ENCODE measurements at places on chromosomes 6 and 20. TPM values are rescaled to one million over a fixed set of nuclear protein-coding genes. Genes with fewer than 3 reads are reported as not detected.

- DNase-seq, result no peak
Observed at GRCh38 chr20:10603378-10603777, 70.4 kb downstream of the JAG1 start.

GRM1 gene
- total RNA-seq, result 0.07 TPM

DNA sequence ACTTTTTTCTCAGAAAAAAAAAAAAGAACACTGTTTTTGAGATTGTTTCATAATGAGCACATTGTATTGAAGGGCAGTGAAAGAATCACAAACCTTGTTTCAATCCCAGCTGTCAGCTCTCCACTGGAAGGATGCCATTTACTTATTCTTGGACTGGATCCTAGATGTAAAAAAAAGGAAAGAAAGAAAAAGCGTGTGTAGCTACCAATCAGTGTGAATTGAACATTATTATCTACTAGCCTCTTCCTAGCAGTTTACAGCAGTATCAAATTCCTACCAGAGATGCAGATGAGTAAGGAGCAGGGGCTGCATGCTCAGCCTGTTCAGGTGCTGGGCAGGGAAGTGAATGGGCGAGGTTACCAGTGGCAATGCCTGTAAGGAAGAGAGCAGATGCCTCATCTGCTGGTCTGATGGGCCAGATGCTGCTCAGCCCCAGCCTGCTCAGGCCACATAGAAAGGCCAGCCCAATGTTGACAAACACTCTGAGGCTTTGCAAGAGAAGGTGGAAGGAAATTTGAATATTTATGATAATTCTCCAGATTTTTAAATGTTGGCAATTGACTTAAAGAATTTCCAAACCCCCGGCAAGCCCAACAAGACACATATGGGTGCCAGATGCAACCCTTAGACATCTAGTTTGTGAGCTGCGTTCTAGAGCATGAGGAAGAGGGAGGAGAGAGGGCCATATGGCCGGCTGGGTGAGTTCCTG, 189.5 kb downstream of the IBTK start:
- no peak for DNase-seq

YTHDF1 gene
- 41.9 TPM for total RNA-seq

GRCh38 chr6:118334634-118335033, 213.5 kb upstream of the PLN start:
- no peak for DNase-seq

DNA sequence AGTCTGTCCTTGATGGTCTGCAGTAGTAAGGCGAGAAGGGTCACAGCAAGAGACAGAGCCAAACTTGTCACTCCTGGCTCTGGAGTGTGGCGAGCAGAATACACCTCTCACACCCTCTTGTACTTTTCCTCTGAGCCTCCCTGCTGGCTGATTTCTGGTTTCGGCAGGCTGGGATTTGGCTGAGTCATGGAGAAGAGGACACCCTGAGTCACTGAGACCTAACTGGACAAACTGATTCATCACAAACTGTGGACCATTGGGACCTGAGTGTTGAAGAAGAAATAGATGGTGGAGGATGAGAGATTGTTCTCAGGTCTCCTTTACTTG, 101.7 kb downstream of the F13A1 start:
- DNase-seq, result no peak

IL17A gene
- total RNA-seq, result not detected

DNA sequence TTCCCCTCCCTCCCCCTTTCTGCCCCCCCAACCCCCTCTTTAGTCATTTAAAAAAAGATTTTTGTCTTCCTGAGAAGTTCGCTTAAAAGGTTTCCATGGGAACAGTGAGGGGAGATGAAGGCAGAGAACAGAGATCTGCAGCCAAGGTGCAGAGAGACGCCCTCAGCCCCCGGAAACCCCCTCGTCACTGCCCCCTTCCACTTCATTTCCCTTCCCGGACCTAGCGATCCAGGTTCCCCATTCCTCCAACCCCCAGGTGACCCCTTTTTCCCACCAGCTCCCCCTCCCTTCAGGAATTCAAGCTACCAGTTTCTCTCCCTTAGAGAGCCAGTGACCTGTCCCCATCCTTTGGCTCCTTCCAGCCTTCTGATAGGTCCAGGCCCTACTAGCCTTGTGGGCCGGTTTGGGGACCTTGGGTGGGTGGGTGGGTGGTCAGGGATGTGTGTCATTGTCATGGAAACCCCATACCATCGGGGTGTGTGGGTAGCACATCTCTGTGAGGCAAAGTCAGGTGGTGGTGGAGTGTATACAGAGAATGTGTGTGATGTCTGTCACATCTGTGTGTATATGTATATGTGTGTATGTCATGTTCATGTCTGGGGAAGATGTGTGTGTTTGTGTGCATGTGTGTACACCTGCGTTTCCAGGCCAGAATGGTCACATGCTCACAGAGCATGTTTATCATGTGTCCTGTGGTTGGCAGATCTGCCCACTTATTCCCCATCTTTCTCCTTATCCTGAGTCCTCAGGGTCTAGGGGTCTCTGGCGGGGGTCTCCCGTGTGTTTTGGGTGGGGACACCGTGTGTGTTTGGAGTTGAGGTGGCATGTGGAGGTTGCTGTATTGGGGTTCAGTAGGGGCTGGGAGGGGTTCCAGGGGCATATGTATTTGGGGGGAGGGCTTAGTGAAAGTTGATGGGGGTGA, 7.0 kb downstream of the SYNGAP1 start:
- no peak for DNase-seq

GRCh38 chr20:48777005-48777404, 50.8 kb downstream of the PREX1 start:
- no peak for DNase-seq

GRCh38 chr6:31899882-31900722, 1.8 kb downstream of the ZBTB12 start:
- no peak for DNase-seq

DNA sequence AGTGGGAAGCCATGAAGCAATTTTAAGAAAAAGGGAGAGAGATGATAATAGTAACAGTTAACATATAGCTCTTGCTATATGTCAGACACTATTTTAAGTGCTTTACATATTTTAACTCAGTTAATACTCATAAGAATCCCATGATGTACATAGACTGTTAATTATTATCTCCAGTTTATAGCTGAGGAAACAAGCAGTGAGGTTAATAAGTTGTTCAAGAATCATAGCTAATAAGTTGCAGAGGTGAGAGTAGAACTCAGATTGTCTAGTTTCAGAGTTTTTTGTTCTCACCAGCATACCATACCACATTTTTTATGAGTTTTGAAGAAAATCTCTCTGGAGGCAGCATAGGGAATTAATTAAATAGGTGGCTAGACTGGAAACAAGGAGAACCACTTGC, 144.6 kb upstream of the MMS22L start:
- no peak for DNase-seq

- peak; percentile 27 for DNase-seq
Observed at GRCh38 chr20:23146181-23146580, 60.1 kb upstream of the CD93 start.

PEX6 gene
- 63.9 TPM for total RNA-seq

DNA sequence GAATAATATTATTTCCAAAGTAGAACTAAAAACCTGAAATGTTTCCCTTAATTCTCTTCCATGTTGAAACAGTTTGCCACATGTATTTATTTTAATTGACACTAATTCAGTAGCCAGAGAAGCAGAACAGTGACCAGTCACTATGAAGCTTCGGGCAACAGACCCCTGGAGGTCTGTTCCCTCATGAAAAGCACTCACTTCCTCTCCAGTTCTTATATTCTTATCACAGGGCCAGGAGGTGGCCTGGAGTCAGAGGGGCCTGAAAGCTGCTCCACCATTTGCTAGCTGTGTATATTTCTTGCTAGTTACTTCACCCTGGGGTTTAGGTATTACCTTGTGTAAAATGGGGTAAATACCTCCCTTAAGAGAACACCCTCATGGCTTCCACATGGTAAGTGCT, 49.1 kb downstream of the MAP7 start:
- DNase-seq, result no peak

ARFGEF3 gene
- 6.9 TPM for total RNA-seq

NKX2-2 gene
- total RNA-seq, result not detected

GRCh38 chr20:7975851-7976414, 35.7 kb upstream of the HAO1 start:
- no peak for DNase-seq

DNA sequence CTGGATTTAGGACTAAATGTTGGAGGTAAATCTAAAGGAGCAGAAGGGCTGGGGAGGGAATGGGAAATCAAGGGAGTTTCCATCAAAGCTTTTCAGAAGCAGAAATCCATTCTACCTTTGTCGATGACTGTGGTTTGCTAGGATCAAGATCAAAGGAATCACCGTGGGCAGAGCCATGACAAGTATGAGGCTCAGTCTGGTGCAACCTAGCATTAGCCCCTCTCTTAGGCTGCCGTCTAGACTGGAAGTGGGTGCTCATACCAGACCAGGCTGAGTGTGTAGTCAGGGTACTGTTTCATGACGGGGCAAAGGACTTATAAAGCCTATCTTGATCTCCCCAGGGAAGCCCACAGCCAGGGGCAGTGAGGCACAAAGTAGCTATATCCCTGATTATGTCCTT, 120.5 kb downstream of the BMP2 start:
- no peak for DNase-seq

CNR1 gene
- 38.3 TPM for total RNA-seq

AK9 gene
- 8.8 TPM for total RNA-seq

COL11A2 gene
- 0.88 TPM for total RNA-seq

DNA sequence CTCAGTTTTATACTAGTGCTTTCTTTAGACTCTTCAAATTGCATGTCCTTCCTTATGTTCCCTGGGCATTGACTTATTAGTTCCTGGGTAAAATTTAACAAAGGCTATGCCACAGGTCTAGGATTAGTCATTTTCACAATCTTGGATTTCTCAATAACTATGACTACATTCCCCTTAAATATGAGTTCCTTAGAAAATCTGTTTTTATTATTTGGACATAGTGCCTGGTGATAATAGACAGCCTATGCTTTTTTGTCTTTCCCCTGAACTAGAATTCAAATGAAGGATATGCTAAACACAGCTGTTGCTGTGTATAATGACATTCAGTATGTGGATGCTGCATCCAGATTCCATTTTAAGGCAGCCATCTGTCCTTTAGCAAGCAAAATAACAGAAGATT, 1252.8 kb upstream of the GJE1 start:
- no peak for DNase-seq

CDSN gene
- total RNA-seq, result not detected

BACH2 gene
- 1.3 TPM for total RNA-seq

SCUBE3 gene
- total RNA-seq, result 30.2 TPM

DNA sequence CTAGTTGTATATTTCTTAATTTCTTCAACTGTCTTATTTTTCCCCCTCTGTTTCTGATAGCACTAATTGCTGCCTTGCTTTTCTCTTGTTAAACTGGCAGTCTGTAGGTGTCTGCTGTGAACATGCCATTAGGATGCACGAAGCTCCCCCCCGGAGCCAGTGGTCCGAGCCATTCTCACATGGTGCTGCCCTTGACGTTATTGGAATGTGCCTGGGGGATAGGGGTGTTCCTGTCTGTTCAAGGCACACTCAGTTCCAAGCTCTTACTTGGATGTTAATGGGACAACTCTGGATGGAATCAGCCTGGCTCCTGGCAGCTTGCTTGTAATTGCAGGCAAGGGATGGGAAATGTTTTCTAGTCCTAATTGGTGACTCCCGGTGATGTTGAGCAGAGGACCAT, 68.4 kb downstream of the RREB1 start:
- DNase-seq, result no peak

FANCE gene
- 2.3 TPM for total RNA-seq

- DNase-seq, result peak; percentile 62
Observed at GRCh38 chr6:159693894-159694545, 979 bp upstream of the SOD2 start.

DNA sequence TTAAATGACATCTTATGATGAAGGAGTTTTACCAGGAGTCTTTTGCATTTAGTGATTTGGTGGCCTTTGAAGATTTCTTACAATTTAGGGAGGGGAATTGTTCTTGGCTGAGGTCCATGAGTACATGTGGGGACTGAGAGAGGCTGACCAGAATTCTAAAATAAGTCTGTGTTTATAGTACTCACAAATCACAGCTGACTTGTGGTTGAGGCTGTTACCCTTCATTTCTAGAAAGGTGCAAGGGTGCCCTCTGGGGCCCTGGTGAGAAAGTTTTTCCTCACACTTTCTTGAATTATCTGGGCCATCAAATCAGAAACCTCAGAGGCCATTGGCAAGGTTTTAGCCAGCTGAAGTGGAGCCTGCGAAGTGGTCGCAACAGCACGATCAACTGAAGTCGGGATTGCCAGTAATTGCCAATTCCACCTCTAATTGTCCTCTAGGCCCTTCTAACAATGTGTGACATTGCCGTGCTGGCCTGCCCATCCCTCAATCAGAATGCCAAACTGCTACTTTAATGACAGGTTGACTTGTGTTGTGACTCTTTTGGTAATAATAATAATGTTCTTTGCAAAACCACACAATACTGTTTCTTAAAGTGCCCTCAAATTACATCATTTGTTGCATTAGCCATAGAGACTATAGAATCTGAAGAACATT, 221.6 kb downstream of the OGFRL1 start:
- DNase-seq, result peak; percentile 34

- DNase-seq, result no peak
Observed at GRCh38 chr6:163600331-163600730, 185.8 kb downstream of the QKI start.

Measured in adrenal gland (tissue), 19 donors.